Fibroblast of skin of right biceps (primary cell): ENCODE measurements at places on chromosomes 12 and 14.

- DNase-seq, result peak; percentile 26
Observed at GRCh38 chr14:32940066-32940651, 1.5 kb downstream of the NPAS3 start.

- peak; percentile 88 for DNase-seq
Observed at GRCh38 chr12:51590347-51591015, 552 bp upstream of the SCN8A start.

- no peak for DNase-seq
Observed at GRCh38 chr12:124727922-124728321, 135.7 kb downstream of the SCARB1 start.

GRCh38 chr14:100772607-100773165 is 46.0 kb downstream of the DLK1 start:
- no peak for DNase-seq

DNA sequence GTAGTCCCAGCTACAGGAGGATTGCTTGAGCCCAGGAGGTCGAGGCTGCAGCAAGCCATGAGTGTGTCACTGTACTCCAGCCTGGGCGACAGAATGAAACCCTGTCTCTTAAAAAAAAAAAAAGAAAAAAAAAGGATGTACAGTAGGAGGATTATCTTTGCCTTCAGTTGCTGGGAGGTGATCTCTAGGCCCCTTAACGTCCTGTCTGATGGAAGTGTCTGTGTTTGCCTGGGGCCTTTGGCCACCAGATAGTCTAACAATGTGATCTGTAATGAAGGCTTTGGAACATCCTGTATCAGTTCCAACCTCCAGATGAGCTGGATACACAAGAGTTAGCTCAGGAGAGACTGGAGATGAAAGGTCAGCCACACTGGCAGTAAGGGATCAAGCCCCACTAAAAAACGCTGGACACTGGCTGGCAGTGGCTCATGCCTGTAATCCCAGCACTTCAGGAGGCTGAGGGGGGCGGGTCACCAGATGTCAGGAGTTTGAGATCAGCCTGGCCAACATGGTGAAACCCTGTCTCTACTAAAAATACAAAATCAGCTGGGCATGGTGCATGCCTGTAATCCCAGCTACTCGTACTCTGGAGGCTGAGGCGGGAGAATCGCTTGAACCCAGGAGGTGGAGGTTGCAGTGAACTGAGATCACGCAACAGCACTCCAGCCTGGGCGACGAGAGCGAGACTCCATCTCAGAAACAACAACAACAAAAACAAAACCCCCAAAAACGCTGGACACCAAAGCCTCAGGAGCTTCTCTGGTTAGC is 19.0 kb upstream of the HNF1A start:
- DNase-seq, result no peak
